ENCODE measurements at places on chromosomes 16 and 17.

DNA sequence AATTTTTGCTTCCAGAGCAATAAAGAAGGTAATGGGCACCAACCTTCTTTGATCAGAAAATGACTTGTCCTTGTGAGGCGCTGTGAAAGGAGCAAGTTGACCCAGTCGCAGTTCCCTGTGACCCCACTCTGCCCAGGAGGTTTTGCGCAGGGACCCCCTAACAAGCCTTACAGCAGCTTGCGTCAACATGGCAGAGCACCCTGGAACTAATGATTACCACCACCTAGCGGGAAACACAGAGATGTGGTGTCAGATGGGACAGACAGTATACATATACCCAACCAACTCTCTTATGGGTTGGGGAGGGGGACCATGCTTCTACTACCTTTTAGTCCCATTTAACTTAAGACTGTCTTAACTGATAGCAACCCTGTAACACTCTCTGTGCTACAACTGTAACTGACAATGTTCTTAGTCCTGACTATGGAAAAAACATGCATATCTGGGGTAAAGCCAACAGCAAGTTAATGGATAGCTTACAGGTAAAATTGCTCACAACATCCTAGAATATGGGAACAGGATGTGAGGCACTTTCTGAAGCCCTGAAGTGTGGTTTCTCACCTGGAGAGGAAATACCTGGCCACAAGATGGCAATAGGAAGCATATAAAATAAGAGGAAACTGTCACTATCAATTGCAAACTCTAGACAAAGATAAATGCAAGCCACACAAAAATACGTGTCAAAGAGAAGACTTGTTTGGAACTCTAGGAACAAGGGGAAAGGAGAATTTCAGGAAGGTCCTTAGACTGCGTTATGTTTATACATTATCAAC, 3.0 kb downstream of the KARS1 start:
- DNase-seq, result no peak

GRCh38 chr16:23114131-23114904, 34.9 kb downstream of the USP31 start:
- no peak for DNase-seq

- DNase-seq, result no peak
Measured at GRCh38 chr16:53546988-53547391, 44.0 kb upstream of the AKTIP start.

GRCh38 chr16:77063676-77064016, 127.3 kb upstream of the MON1B start:
- no peak for DNase-seq

- DNase-seq, result no peak
Measured at GRCh38 chr17:83123896-83124801, 44.7 kb downstream of the METRNL start.

GRCh38 chr17:75019146-75019545, 6.7 kb downstream of the MRPL58 start:
- DNase-seq, result no peak

DNA sequence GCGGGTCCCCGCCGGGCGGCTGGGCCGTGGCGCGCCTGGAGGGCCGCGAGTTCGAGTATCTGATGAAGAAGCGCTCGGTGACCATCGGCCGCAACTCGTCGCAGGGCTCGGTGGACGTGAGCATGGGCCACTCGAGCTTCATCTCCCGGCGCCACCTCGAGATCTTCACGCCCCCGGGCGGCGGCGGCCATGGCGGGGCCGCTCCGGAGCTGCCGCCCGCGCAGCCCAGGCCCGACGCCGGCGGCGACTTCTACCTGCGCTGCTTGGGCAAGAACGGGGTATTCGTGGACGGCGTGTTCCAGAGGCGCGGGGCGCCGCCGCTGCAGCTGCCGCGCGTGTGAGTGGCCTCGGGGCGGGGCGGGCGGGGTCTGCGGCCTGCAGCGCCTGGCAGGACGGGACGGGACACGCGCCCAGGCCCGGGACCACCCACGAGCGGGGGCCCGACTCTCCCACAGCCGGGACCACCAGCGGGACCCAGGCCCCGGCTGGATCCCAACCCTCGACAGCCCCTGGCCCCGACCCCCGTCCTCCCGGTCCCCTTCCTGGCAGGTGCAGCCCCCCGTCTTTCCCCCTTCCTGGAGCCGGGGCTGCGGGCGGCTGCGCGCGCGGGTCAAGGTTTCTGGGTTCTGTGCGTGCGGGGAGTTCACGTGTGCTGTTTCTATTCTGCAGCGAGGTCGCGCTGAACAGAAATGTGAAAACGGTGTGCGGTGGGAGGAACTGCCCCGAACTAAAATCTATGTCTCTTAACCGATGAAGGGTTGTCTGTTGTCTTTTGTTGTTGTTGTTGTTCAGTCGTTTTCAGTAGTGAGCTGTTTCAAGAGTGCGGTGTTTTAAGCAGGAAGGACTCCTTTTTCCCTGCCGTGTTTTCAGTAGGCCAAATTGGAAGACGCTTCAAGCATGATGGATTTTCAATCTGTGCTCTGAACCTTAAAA, 705 bp downstream of the FOXK2 start:
- no peak for DNase-seq

DNA sequence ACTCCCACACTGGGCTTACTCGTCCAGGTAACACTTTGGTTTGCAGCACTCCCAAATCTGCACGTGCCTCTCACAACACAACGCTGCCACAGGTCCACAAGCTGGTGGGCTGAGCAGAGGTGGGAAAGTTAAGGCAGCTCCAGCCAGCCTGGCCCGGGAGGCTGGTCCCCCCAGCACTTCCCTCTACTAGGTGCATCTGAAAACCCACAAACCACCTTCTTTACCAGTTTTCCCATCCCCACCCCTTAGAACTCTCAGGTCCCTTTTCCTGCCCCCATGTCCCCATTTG, 1.4 kb upstream of the GAA start:
- DNase-seq, result no peak

DNA sequence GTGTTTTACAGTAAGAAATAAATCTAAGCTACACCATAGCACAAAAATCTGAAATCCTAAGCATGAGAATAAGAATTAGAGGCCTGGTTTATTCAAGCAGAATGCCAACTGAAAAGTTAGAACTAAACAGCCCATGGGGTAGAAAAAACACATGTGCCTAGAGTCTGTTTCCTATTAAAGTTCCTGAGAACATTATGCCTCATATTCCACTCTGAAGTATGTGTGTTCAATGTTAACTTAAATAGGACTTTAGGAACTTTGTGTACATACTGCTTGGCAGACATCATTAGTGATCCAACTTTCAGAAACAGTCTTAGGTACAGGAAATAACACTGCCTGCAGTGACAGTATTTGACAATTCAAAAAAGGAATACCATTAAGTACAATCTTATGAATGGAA, 18.2 kb downstream of the HEATR6 start:
- DNase-seq, result no peak

- DNase-seq, result peak; percentile 50
Measured at GRCh38 chr16:87850009-87851006, 19.0 kb downstream of the SLC7A5 start.

GRCh38 chr17:66748578-66748977, 86.3 kb upstream of the CACNG5 start:
- DNase-seq, result no peak

DNA sequence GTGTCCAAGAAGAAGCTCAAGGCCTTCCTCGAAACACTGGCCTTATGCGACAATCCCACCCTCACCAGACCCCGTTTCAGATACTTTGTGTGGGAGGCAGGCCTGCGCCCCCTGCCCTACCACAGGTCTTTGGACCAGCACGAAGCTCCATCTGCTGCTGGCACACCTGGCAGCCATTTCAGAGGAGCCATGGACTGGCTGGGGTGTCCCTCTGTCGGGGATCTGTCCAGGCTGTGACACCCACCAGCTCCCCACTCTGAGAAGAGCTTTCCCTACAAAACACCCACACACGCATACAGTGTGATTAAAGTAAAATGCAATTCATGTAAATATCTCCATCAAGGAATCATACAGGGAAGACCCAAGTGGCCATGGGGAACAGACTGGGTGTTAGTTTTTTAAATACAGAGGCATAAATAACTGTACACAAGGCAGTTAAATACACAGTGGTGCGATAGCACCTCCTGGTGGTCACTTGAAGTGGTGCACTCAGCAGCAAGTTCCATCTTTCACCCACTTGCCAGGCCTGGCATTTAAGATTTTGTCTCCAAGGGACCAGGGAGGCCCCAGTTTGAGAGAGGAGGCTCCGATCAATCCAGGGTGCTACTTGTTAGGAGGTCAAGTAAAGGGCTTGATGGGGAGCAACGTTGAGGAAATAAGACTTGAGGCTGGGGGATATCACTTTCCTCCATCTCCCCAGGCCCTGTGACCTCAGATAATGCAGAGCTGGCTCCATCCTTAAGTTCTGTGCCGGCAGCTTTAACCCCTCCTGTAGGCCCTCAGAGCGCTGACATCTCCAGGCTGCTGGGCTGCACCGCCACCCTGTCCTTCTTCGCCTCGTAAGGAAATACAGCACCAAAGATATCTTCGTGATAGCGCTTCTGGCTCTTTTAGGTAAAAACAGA, 43.6 kb downstream of the NOS2 start:
- DNase-seq, result no peak

DNA sequence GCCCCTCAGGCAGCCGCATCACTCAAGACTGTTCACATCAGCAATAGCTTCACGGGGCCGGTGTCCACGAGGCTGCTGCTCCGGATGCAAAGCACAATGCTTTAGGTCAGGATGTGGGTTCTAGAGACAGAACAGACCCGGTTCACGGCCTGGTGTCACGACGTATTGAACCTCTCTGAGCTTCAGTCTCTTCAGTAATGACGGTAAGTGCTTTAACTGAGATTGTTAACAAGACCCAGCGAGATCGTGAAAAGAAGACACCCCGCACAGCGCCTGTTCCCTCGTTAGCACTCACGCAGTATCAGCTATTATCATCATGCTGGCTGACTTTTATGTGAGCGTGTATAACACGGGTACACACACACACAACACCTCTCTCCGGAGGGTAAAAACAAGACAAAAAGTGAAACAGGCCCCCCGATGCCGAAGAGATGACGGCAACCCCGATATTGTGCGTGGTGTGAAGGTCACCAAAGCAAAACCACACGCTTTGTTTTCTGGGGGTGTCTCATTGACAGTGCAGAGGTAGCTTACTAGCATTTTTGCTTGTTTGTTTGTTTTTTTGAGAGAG, 21.4 kb upstream of the ABR start:
- no peak for DNase-seq

DNA sequence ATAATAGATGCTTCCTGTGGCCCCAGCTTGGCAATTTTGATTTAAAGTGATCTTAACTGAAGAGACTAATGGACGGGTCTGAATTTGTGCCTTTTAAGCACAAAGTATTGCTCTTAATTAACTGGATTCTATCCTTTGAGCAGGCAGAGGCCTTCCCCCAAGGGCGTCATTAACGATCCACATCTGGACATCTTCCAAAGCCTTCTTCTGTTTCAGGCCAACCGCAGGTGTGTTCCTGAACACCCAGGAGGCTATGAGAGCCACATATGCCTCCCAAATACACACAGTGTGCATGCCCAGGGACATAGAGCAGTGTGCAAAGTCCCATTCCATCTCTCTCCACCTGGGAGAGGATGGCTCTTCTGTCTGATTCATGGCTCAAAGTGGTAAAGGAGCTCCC, 42.3 kb downstream of the MAPT start:
- DNase-seq, result no peak

DNA sequence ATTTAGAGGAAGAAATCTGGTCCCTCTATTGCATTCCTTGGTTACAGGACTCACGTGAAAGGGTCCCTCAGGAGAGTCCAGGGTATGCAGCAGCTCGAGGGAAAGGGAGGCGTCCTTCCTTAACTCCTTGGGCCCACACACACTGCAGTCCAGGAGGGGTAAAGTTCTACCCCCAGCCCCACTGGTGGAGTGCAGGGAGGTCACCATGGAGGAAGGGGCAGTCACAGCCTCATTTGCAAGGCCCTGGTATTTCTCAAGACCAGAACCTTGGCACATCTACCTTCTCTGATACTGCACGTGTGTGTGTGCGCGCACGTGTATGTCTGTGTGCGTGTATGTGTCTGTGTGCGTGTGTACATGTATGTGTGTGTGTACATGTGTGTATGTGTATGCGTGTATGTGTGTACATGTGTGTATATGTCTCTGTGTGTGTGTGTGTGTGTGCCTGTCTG, 11.1 kb downstream of the HIC1 start:
- DNase-seq, result no peak

- DNase-seq, result no peak
Measured at GRCh38 chr16:72389791-72390190, 217.8 kb upstream of the PMFBP1 start.

DNA sequence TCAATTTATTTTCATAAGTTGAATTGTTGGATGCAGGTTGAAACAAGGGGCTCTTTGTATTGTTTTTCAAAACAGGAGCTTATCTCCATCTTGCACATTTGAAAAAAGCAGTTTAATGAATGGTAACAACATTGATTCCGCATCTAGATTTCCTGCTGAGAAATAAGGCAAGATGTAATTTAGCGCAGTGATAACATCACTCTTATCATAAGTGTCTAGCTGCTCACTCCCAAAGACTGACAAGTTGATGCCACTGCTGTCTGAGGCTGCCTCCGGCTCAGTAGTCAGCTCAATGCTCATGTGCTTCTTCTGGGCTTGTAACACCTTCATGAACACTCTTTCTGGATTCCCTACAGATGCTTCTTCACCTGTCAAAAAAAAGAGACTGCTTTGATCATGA, 92.4 kb downstream of the KPNA2 start:
- no peak for DNase-seq

DNA sequence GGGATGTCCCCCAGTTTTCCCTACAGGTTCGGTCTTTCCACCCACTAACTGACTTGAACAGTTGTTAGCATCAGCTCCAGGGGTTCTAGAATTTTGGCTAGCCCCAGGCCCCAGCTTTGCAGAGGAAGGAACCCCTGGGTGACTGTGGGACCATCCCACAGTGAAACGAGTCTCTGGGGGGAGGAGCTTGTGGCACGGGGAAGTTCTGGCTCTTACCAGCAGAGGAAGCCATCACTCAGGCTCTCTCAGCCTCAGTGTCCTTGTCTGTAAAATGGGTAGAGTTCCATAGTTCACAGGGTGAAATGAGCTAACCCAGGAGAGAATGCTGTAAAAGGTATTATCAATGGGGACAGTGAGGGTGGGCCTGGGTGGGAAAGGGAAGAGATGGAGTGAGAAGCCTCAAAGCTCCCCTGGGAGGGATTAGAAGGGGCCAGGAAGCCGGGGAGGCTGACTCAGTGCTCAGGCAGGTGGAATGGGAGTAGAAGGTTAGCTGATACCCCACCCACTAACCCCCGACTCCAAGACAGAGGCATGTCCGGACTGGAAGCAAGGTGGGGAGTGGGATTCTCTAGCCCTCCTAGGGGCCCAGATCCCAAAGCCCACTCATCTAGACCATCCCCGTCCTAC, 30.9 kb upstream of the CDC42EP4 start:
- DNase-seq, result no peak

- DNase-seq, result no peak
Measured at GRCh38 chr16:21208446-21209230, 2.7 kb downstream of the ZP2 start.

DNA sequence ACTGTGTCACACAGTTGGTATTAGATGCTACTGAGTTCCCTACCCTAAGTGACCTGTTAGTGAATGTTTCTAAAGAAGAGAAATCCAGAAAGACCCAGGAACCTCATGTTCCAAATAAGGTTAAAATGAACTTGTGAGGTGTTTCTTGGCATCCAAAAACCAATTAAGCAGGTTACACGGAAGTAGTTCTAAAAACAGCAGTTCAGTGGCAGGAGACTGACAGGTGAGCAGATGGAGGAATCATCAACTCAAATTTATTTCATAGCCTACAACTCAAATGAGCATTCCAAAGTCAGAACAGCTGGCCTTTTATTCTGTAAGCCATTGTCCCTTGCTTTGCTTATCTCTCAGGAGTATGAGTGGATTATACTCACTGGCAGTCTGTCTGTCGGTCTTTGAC, 188.3 kb downstream of the IRX3 start:
- DNase-seq, result no peak
